ENCODE measurements at places on chromosomes 4 and X.

- no peak for DNase-seq
Measured at GRCh38 chr4:116058129-116058528, 944.7 kb upstream of the NDST4 start.

- no peak for DNase-seq
Measured at GRCh38 chr4:1879485-1879884, 8.3 kb downstream of the NSD2 start.

GRCh38 chrX:148271263-148271662 lies 229.2 kb upstream of the AFF2 start:
- no peak for DNase-seq

GRCh38 chr4:173288296-173288695 lies 45.9 kb downstream of the HMGB2 start:
- DNase-seq, result peak; percentile 55

DNA sequence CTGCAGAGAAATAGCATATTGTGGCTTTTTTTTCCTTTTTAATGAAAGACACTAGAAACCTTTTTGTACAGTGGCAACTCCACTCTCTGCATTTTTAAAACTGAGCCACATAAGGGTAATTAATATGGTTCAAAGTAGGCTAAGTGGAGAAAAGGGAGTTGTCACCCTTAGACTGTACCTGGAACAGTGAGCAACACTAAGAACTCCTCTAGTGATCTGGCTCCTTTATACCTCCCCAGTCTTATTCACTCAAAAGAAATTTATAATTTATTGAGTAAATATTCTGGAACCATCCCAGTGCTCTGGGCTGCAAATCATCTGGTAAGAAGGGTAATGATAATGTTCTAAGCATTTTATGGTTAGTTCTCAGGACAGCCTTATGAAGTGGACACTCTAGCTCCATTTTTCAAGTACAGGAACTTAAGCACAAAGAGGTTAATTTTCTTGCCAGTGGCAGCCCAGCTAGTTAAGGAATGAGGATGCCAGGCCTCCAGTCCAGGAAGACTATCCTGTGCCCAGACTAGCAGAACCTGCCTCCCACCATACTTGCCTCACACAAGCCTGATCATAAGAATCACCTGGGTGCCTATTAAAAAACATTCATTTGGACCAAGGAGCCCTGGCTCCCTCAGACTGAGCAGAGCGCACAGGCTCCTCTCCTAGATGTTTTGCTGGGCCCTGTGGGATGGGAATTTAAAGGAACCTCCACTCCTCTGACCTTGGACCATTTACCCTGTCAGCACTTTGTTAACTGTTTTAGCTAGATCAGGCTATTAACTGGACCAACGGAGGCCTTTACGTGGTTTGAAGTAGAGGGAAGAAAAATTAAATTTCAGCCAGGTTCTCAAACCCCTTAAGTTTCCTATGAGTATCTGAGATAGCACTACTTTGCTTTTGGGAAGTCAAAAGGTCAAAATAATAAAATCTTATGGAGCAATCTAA lies 102.6 kb downstream of the PDE5A start:
- DNase-seq, result peak; percentile 16

DNA sequence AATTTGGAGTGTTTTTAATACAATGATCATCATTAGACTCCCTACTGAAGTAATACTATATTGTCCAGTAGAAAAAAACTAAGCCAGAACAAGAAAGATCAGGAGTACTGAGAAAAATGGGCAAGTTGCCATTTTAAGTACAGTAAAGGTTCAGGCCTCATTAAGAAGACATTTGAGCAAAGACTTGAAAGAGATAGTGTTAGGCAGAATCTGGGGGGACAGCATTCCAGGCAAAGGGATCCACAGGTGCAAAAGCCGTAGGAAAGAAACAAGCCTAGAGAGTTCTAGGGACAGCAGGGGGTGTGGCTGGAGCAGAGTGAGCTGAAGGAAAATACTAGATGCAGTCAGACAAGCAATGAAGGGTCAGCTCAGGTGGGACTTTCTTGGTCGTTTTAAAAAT lies 58.1 kb upstream of the INTU start:
- DNase-seq, result no peak

GRCh38 chr4:687048-687970 lies 1.6 kb downstream of the SLC49A3 start:
- peak; percentile 92 for DNase-seq

GRCh38 chrX:111098874-111099273 lies 2.9 kb downstream of the PAK3 start:
- peak; percentile 45 for DNase-seq

DNA sequence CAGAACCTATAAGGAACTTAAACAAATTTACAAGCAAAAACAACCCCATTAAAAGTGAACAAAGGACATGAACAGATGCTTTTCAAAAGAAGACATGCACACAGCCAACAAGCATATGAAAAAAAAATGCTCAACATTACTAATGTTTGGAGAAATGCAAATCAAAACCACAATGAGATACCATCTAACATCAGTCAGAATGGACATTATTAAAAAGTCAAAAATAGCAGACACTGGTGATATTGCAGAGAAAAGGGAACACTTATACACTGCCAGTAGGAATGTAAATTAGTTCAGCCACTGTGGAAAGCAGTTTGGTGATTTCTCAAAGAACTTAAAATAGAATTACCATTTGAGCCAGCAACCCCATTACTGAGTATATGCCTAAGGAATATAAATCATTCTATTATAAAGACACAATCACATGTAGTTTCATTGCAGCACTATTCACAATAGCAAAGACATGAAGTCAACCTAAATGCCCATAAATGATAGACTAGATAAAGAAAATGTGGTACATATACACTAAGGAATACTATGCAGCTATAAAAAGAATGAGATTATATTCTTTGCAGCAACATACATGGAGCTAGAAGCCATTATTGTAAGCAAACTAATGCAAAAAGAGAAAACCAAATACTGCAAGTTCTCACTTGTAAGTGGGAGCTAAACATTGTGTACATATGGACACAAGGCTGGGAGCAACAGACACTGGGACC lies 1509.4 kb downstream of the TECRL start:
- DNase-seq, result no peak

DNA sequence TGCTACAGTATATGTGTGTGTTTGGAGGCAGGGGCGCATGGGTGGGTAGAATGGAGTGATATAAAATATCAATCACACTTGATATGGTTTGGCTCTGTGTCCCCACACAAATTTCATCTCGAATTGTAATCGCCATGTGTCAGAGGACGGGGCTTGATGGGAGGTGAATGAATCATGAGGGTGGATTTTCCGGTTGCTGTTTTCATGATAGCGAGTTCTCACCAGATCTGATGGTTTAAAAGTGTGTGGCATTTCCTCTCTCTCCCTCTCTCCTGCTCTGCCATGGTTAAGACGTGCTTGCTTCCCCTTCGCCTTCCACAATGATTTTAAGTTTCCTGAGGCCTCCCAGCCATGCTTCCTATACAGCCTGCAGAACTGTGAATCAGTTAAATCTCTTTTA lies 14.8 kb downstream of the SOWAHB start:
- peak; percentile 50 for DNase-seq

GRCh38 chrX:111507933-111508332 lies 3.5 kb upstream of the SERTM2 start:
- peak; percentile 83 for DNase-seq

DNA sequence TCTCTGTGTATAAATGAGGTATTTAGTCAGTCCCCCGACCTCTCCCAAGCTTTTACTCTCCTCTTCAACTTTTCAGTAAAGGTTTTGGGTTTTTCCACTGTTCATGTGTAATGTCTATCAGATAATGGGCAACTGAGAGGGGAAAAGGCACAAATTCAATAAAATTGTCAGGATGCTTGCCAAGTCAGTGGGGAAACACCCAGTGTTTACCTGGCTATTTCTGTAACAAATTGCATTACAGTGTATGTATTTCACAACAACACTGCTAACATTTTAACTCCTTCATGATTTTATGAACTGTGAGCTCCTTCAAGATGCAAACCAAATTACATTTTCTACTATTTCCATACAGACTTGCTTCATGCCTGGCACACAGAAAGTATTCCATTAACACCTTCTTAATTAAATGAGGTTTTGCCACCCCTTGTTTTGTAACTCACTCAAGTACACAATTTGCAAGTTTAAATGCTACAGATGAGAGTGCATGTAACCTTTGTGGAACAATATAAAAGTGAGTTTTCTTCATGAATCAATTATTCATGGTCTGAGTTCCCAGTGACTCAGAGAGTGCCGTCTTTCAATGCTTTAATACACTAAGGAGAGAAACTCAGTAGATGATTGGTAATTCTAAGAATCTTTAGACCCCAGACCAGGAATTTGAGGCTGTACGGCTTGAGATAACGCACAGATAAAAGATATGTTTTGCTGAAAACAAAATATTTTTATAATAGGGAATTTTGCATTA lies 149.8 kb upstream of the TLL1 start:
- no peak for DNase-seq

- peak; percentile 98 for DNase-seq
Measured at GRCh38 chrX:20515841-20516461, 249.2 kb upstream of the RPS6KA3 start.

DNA sequence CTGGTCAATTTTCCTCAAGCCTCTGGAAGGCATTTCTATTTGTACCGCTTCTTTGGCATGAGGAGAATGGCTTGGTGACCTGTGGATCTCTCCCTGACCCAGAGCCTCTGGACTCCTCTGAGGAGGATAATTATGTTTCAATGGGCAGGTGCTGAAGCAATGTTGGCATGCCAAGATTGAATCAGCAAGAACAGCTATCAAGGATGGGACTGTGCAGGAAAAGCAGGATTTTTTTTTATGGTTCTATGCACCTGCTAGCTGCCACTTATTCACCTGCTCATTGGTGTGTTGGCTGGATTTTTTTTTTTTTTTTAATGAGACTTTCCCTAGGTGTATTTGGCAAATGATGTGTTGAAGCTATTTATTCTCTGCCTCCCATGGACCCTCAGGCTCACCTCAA lies 821.2 kb downstream of the RPA4 start:
- DNase-seq, result no peak

GRCh38 chrX:39755143-39756032 lies 342.4 kb downstream of the BCOR start:
- DNase-seq, result peak; percentile 95

DNA sequence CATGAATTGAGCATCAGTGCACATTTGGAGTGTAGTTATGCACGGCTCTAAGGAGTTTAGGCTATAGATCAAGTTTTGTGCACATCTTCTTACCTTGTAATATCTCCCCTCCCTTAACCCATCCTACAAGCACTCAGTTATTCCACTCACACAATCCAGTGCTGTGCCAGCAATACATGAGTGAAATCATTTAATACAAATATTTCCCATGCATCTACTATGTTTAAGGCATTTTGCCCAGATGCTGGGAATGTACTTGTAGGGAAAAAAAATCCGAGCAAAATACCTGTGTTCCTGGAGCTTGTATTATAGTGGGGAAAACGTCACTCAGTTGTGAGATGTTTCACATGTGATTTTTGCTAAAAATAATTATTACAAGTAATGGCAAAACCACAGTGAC lies 191.6 kb upstream of the LDB2 start:
- DNase-seq, result no peak

DNA sequence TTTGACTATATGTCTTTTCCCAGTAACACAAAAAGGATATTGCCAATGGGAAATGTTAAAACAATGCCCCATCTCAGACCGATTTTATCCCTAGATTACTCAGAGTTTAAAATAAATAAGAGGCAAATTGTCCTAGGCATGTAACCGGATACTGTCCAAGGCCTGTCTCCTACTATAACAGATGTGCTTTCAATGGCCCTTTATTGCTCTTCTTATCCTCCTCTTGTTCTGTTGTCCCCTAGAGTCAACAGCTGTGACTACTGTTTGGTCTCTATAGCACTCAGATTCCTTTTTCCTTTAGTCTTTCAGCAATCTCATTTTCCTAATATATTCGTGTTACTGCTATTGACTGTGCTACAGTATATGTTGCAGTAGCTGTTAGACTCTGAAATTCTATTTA lies 66.8 kb upstream of the PLS3 start:
- DNase-seq, result no peak

GRCh38 chr4:184361443-184361842 lies 112.9 kb downstream of the IRF2 start:
- no peak for DNase-seq

DNA sequence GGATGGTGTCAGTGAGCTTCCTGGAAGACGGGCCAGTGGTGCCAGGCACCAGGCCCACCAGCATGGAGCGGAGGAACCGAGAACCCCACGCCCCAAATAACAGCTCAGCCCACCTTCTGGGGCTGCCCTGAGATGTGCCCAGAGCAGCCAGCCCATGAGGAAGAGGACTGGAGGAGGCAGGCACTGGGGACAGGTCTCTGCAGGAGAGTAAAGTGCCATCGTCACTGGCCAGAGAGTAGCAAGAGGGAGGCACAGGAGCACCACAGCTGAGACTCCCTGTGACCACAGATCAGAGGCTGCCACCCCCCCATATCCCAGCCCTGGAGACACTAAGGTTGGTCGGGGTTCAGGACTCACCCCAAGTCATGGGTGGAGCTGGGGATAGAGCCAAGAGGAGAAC lies 63.0 kb downstream of the PPP2R2C start:
- no peak for DNase-seq

DNA sequence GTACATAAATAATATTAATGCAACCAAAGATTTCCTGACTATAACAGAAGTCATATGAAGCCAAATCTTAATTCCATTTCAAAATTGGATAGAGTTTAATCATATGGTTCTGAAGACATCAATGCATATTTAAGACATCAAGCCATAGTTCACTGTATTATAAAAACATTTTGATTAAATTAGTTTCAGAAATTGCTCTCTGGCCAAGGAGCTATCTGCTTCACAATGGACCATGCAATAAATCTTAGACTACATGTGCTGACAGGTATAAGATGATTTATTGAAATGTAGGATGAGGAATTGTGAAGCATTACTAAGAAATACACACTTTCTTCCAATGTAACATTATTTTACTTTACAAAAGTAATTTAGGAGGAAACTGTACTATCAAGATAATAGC lies 81.6 kb downstream of the MID1 start:
- DNase-seq, result no peak

- DNase-seq, result peak; percentile 26
Measured at GRCh38 chr4:169005453-169006099, 4.5 kb downstream of the CBR4 start.

GRCh38 chr4:14387647-14388046 lies 614.6 kb upstream of the CPEB2 start:
- DNase-seq, result no peak

DNA sequence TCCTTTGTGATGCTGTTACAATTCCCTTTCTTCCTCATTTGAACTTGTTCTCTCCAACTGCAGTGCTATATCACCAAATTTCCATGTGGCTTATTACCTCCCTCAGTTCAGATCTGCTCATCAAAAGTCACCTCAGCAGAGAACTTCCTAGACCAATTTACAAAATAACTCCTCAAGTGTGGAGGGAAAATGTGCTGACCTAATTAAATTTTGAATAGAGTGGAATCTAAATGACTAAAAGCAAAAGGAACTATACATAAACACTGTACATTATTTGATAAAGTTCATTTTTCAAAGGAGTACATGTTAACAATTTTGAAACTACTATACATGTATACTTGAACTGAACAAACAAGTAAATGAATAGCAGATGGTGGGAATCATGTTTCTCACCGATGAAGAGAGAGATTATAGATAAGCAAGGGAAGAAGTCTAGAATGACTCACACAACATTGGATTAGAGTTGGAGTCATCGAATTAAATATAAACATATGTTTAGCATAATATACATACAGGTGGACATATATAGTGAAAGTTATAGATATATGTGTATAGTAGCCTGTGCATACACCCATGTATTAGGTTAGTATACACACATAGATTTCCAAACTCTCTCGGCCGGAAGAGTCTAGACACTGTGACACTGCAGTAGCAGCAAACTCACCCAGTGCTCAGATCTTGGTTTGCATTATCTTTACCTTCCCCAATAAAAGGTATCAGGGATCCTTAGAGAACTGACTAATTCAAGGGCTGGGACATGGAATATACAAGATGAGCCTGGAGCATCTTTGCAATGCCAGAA lies 318.7 kb downstream of the PCDH18 start:
- DNase-seq, result no peak

Data from kidney tubule cell (primary cell).